Activated naive CD8-positive, alpha-beta T cell treated with anti-CD3 and anti-CD28 coated beads, Interleukin-2, amount 10 ng/mL, durations not matched to agents 7 days and 5 days (primary cell): ENCODE measurements at places on chromosomes 4 and X. TPM values are rescaled to one million over a fixed set of nuclear protein-coding genes. Genes with fewer than 3 reads are reported as not detected.

BMP3 gene
- total RNA-seq: not detected

H2BW2 gene
- not detected for total RNA-seq

TRIM61 gene
- 2.9 TPM for total RNA-seq

MAP7D3 gene
- 12.0 TPM for total RNA-seq

ARSJ gene
- total RNA-seq: not detected

PASD1 gene
- not detected for total RNA-seq

CCSER1 gene
- 0.64 TPM for total RNA-seq

CTAG1A gene
- not detected for total RNA-seq

ODAPH gene
- 0.31 TPM for total RNA-seq

PNMA3 gene
- total RNA-seq: 6.3 TPM

GAGE12E gene
- not detected for total RNA-seq

IL1RAPL1 gene
- total RNA-seq: not detected

LEF1 gene
- 281 TPM for total RNA-seq

EXOC1 gene
- total RNA-seq: 37.5 TPM

IL13RA2 gene
- total RNA-seq: not detected

KCND1 gene
- 5.9 TPM for total RNA-seq

SNCA gene
- total RNA-seq: 1.7 TPM

AP1S2 gene
- 28.8 TPM for total RNA-seq

PNMA5 gene
- 0.17 TPM for total RNA-seq

NWD2 gene
- not detected for total RNA-seq

AKAP4 gene
- not detected for total RNA-seq

SH3D19 gene
- total RNA-seq: not detected

NSUN7 gene
- total RNA-seq: 0.25 TPM

ZIC3 gene
- total RNA-seq: not detected

HHIP gene
- not detected for total RNA-seq

SPANXB1 gene
- total RNA-seq: not detected

EIF1AX gene
- 66.0 TPM for total RNA-seq

UGT8 gene
- total RNA-seq: 0.17 TPM

RXFP1 gene
- not detected for total RNA-seq

CLTRN gene
- not detected for total RNA-seq
